ENCODE measurements at places on chromosomes 12 and 14.

- DNase-seq: no peak
Measured at GRCh38 chr12:51922762-51923505, 15.6 kb downstream of the ACVRL1 start.

DNA sequence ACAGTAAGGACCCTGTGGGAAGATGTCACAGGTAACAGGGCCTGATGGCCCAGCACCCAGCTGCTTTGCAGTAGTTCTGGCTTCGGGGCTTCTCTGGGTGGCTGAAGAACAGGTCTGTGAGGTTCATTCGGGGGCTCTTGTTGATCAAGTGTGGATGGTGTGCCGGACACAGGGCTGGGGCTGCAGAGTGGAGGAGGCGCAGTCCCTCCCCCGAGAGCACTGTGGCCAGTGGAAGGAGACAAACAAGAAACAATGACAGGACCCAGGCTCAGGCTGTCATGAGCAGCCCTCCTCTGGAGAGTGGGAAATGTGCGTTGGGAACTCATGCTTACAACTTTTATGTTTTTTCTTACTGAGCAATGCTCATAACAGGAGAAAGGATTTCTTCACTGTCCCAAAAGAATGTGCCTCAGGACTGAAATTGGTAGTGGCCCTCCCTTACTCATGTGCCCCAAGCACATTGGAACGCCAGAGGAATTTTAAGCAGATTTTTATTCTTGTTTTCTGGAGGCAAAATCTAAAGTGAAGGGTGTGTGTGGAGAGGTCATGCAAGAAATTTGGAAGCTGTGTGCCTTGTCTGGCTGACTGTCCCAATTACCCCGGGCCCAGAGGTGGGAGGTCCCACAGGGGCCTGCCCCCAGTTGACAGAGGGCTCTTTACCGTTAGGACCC, 233.8 kb downstream of the CACNA1C start:
- DNase-seq: no peak

DNA sequence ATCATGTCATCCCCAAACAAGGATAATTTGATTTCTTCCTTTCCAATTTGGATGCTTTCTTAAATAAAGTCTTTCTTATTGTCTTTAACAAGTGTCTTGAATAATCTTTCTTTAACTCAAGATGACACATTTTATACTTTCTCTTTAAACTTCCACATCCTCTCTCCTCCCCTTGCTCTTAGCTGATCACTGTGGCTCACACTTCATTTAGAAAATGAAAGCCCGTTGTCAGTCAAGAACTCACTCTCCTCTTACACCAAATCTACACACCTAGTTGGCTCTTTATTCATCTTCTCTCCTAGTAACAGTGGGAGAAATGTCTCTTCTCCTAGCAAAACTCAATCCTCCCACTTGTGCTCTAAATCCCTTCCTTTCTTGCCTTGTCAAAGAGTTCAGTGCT, 10.4 kb upstream of the RMST start:
- DNase-seq: no peak

GRCh38 chr14:101933209-101933608, 31.2 kb upstream of the DYNC1H1 start:
- no peak for DNase-seq

DNA sequence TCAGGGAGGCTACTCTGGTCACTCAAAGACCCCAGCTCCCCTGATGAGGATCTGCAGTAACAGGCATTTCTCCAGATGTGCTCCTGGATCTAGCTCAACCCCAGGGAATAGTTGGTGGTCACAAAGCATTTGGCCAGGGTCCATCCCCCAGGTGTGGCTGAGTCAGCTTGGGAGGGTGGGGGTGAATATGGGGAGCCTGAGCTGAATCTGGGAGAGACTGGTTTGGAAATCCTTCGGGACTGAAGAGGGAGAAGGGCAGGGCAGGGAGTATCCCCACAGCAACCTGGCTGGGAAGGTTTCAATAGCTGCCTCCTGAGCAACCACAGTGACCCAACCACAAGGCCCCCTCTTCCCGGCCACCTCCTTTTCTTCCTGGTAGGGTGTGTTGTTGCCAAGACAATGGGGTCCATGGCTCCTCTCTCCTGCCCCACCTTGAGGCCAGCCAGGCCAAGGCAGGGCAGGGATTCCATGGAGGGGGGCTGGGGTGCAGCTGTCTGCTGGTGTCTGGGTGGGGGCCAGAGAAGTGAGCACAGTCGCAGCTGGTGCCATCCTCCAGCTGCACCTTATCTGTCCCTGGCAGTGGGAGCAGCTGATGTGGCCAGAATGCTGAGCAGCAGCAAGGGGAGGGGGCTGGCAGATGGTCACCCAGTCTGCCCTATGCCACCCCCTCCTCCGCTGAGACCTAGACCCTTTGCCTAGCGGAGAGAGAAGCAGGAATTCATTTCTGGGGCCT, 5.5 kb downstream of the ASIC1 start:
- no peak for DNase-seq

DNA sequence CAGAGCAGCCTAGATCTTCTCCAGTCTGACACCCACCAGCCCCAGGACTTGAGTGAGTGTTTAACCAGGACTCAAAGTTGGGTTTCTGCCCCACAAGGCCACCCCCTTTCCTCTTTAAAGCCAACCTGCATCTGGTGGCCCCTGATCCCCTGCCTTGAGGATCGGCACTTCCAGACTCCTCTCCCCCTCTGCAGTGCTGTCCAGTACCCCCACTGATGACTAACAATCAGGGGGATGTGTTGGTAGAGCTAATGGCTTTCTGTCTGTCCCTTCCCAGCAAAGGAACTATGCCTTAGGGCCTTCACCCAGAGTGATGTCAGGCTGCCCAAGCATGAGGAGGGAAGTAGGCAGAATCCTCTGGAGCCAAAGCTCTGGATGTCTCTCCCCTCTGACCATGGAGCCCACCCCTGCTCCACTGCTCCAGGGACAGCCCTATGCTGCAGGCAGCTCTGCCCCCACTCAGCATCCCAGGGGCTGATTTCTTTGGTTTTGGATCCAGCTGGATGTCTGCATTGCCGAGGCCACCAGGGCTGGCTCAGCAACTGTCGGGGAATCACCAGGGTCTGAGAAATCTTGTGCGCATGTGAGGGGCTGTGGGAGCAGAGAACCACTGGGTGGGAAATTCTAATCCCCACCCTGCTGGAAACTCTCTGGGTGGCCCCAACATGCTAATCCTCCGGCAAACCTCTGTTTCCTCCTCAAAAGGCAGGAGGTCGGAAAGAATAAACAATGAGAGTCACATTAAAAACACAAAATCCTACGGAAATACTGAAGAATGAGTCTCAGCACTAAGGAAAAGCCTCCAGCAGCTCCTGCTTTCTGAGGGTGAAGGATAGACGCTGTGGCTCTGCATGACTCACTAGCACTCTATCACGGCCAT, 42.9 kb downstream of the DAD1 start:
- DNase-seq: no peak

- DNase-seq: no peak
Measured at GRCh38 chr14:69587389-69587788, 12.7 kb upstream of the CCDC177 start.

DNA sequence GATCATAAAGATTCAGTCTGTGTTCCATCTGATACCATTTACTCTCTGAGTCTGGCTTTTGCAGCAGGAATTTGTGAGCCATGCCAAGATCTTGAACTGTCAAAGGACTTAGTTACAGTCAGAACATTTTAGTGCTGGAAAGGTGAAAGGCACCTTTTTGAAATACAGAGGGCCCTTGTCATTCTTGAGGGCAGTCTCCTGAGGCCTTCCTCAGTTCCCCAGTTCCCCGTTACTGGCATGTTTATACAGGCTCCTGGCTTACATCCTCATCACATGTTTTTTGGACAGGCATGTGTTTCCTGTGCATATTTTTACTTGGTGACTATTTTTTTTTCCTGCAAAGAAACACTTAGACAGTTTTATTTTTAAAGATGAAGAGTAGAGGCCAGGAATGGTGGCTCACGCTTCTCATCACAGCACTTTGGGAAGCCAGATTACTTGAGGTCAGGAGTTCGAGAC, 21.0 kb downstream of the CFAP54 start:
- no peak for DNase-seq

DNA sequence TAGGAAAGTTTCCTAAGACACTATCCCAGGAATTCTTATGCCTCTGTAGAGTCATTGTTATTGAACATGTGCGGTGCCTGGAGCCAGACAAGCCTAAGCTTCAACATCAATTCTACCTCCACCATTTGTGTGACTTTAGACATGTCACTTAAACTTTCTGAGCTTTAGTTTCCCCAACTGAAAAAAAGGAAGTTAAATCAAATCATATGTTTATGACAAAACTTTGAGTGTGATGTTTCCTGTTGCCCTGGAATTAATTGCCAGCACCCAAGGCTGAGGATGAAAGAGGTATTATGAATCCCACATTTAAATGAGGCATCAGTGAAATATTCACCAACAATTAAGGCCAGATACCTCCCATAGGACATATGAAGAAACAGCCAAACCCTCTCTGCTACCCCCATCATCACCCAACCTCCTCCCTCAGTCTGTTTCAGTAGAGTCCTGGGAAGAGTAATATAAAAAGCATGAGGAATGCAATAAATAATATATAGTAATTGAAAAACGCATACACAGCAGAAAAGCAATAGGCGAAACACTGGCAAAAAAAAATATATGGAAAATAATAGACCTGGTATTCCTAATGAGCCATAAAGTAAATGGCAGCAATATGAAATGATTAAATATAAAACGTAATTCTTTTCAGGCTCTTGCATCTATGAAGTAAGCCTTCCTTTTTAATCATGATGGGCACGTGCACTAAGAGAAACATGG, 182.0 kb upstream of the DCN start:
- DNase-seq: no peak

DNA sequence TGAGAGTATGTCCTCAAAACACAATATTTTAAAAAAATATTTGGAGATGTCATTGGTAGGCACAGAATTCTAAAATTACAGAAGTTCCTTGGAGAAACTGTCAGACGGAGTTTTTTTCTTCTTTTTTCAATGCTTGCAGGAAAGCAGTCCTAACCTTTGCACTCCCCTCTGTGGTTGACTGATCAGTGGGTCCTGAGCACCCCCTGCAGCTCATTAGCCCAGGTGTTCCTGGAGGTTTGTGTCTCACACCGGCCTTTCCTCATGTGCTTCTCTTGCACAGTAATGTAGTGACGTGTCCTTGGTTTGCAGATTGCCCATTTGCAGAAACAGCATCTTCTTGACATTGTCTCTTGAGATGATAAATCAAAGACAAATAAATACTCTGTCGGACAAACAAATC, 513.0 kb downstream of the TMEM121 start:
- peak; percentile 7 for DNase-seq

GRCh38 chr12:128810182-128811127, 13.3 kb downstream of the SLC15A4 start:
- DNase-seq: no peak

DNA sequence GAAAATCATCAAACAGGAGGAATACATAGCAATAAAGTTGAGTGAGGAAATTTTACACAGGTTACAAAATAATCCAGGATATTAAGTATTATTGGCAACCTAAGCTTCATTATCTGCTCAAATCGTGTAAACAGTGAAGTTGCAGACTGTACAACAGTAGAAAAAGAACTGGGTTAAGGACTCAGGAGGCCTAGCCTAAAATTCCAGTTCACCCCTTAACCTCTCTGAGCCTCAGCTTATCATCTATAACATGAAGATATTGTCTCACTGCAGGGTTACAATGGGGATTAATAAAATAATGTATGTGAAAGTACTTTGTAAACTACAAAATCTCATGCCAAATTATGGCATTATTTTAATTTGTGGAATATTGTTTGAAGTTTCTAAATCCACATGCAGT, 26.0 kb downstream of the DDHD1 start:
- no peak for DNase-seq

GRCh38 chr12:95411057-95411456, 62.9 kb upstream of the METAP2 start:
- DNase-seq: no peak

- DNase-seq: no peak
Measured at GRCh38 chr14:89252887-89253532, 164.0 kb downstream of the FOXN3 start.

DNA sequence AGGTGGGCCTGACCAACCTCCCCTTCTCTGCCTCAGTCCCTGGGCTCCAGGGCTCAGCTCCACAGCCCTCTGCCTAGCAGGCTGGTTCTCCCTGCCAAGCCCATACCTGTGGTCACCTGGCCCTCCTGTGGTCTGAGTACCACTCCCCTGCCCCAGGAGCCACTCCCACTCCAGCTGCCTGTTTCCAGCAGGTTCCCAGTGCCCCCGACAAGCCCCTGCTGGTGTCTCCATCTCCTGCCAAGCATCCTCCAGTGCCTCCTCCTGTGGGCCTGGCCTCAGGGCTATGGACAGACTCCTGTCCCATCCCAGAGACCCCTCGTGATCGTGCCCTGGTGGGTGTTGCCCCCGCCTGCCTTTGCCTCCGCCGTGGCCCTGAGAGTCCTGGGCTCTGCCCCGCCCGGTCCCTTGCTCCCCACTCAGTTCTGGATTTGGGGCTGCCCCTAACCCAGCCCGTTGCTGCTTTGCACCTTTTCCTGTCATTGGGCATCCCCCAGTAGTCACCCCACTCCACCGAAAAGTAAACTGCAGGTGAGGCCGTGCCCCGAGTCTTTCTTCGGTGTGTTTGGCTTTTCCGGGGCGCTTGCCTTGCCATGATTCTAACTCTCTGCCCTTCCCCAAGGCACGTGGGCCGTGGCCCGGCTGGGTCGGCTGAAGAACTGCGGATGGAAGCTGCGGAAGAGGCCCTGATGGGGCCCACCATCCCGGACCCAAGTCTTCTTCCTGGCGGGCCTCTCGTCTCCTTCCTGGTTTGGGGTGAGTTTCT, 9.8 kb downstream of the MEG3 start:
- DNase-seq: no peak

DNA sequence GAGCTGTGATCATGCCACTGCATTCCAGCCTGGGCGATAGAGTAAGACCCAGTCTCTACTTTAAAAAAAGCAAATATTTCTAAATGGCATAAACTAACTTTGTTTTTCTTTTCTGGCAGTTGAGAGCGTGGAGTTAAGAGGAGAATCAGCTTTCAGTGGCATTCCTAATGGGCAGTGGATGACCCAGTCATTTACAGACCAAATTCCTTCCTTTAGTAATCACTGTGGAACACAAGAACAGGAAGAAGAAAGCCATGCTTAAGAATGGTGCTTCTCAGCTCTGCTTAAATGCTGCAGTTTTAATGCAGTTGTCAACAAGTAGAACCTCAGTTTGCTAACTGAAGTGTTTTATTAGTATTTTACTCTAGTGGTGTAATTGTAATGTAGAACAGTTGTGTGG, 21.2 kb downstream of the TDG start:
- no peak for DNase-seq

GRCh38 chr12:10623131-10623530, 9.7 kb upstream of the MAGOHB start:
- no peak for DNase-seq
